ENCODE measurements at places on chromosomes 2 and 18.

DNA sequence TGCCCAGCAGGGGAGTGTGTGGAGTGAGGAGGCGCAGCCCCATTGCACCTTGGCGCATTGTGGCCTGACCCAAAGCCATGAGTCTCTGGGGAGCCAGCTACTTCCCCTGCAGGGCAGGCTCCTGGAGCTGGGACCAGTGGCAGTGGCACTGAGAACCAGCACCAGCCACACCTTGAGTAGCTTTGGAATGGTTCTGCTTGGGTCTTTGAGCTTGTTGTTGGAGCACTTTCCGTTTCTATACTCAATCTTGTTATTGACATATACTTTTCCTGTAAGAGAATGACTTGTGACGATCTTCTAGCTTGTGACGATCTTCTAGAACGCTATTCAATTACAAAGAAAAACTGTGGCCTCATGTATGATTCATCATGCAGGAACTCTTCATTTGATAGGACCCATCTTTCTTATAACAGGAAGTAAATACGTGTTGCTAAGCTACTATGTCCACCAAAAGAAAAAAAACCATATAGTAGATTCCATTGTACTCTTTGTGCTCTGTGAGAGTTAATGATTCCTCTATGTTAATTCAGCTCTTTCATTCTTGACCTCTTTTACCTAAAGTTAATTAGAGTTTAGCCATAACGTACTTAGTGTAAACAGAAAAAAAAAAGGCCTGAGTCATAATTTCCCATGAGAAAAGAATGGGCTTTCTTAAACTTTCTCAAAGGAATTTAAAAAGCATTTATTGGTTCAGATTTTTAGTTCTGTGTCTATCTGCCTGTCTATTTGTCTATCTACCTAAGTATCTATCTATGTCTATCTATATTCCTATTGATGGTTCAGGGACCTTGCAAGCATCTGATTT lies 113.1 kb downstream of the GATA6 start:
- DNase-seq: no peak

GRCh38 chr2:27125104-27125503 lies 1.5 kb downstream of the ABHD1 start:
- DNase-seq: no peak

GRCh38 chr2:100105678-100106054 lies 36.7 kb downstream of the AFF3 start:
- DNase-seq: no peak

- DNase-seq: no peak
Measured at GRCh38 chr18:58980991-58981390, 116.3 kb downstream of the ZNF532 start.

Measured in activated naive CD4-positive, alpha-beta T cell treated with Interleukin-2 at 50 U/mL for 16 hours (primary cell).